ENCODE measurements at places on chromosomes 7 and 10.
A peak's percentile ranks its signal among the peaks of the same experiment; 100 is the strongest.

DNA sequence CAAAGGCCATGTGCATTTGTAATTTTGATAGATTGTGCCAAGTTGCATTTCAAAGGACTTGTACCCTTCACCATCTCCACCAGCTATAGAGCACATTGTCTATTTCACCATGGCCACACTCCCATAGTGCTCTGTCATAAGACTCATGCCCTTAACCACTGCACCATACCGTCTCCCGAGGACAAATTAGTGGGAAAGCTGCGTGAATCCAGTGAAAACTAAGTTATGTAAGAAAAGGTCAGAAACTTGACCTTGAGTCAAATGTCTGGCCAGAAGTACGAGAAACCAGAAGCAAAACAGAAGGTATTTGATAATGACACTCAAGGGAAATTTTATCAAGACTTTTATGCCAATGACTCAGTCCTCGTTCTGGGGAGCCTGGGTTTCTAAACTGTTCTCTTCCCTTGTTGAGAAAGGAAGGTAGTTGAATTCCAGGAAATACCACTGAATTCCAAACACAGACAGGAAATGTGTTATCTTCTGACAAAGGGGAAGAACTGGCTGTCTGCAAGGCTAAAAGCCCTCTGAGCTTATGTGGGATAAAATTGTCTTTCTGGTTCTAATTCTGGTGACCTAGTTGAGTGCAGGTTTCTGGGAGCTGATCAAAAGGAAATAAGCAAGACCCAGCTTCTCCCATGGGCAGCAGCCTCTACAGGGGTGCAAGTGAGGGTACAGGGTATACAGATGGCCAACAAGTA is 49.7 kb downstream of the CDK1 start:
- DNase-seq = peak; percentile 42

DNA sequence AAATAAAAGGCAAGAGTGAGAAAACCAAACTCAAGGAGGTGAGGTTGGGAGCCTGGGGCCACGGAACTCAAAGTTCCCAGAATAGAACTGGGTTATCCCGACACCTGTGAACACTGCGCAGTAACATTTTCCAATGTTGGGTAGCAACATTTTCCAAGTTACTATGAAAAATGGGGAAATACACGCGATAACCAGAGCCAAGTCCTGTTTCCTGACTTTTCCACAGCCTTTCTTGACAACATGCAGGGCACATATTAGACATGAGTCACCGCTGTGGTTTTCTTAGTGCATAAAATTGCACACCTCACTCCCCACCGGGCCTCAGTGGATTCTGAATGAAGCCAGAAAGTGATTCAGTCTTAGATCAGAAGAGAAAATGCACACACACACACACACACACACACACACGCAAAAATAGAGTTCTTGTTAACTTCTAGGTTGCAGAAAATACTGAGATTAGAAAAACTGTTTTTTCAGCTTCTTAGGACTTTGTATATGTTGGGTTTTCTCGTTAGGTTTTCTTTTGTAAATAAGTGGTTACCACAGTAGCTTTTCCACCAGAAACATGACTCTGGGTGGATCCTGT is 70.0 kb downstream of the CAMK1D start:
- DNase-seq = peak; percentile 91

DNA sequence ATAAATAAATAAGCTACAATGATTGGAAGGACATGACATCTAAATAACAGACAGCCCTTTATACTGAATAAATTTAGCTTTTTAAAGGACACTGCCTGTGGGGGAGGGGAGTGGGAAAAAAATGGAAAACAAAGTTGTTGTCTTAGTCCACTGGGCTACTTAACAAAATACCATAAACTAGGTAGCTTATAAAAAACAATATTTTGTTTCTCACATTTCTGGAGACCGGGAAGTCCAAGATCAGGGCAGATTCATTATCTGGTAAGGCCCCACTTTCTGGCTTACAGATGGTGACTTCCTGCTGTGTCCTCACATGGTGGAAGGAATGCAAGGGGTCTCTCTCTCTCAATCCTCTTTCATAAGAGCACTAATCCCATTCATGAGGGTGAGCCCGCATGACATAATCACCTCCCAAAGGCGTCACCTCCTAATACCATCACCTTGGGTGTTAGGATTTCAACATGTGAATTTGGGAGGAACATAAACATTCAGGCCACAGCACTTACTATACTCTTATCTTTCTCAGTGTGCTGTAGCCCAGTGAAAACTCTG is 43.0 kb downstream of the DNAJC12 start:
- no peak for DNase-seq

- DNase-seq = no peak
Observed at GRCh38 chr10:72736828-72737220, 44.9 kb downstream of the MCU start.

DNA sequence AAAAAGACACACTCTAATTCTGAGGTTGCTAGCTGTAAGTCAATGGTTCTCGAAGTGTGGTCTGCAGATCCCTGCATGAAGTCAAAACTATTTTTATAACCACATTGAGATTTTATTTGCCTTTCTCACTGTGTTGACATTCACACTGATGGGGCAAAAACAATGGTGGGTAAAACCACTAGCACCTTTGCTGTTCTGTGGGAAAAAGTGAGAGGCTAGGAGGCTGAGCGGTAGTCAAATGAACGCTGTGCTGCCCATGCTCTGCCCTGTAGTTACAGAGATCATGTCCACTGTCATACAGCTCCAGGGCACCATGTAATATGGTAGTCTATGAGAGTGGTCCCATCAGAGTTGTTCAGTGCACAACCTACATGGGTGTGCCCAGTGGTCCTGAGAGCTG is 21.6 kb upstream of the PDCD4 start:
- no peak for DNase-seq

- no peak for DNase-seq
Observed at GRCh38 chr10:132173185-132173584, 13.6 kb upstream of the DPYSL4 start.

GRCh38 chr7:50436133-50436806 is 13.9 kb downstream of the FIGNL1 start:
- DNase-seq = peak; percentile 76

DNA sequence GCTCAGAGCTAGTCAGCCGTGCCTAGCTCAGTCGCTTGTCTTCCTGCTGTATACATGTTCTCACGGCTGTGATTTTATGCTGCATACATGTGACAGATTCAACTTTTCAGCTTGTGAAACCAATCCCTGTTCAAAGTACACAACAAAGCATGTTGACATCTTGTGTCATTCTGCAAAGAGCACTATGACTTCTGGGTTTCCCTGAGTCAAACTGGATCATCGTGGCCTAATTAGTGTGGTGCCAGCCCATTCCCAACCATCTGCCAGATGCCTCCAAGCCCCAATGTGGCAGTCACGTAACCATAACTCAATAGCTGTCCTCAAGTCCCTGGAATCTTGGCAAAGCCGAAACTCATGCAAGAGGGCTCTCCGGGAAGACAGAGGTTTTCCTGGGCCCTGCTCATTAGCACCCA is 144.8 kb downstream of the MYOF start:
- DNase-seq = no peak

GRCh38 chr7:106071999-106072714 is 40.0 kb downstream of the SYPL1 start:
- peak; percentile 53 for DNase-seq

DNA sequence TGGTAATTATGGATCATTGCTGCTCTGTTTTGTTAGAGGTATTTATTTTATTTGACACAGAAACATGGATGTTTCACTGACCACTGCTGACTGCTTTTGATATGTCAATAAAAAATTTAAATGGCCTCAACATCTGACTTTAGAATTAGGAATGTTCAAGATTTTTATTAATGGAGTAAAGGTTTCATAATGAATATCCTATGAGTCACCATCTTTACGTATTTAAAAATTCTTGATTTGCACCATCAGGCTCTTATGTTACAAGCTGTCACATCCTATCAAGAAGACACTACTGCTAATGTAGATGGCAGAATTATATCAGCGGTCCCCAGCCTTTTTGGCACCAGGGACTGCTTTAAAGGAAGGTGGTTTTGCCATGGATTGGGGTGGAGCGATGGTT is 578.7 kb upstream of the NRP1 start:
- DNase-seq = peak; percentile 29

GRCh38 chr7:33905389-33906032 is at the start of gene BMPER:
Gene BMPER (plus strand): TSS chr7:33905539. CDS start chr7:33905614, 75 bp downstream.
- DNase-seq = no peak

GRCh38 chr7:83517035-83517700 is 131.8 kb downstream of the SEMA3E start:
- no peak for DNase-seq

- no peak for DNase-seq
Observed at GRCh38 chr7:38177621-38178003, 433 bp upstream of the STARD3NL start.

GRCh38 chr7:11707606-11708193 is 124.3 kb downstream of the THSD7A start:
- DNase-seq = no peak

GRCh38 chr10:120979435-120980278 is 128.5 kb downstream of the WDR11 start:
- no peak for DNase-seq

DNA sequence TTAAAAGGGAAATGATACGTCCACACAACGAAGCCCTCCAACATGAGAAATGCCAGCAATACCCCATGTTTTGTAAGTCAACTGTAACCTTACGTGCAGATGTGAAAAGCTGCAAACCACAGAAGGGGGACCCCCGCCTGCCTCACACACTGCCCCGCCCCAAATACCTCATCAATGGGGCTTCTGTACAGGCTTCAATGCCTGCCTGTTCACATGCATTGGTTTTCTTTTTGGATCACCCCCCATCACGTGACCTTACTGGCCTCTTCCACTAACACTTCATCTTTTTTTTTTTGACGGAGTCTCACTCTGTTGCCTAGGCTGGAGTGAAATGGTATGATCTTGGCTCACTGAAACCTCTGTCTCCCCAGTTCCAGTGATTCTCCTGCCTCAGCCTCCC is 224.0 kb downstream of the TNS3 start:
- DNase-seq = no peak

- DNase-seq = no peak
Observed at GRCh38 chr7:131145770-131146169, 181.9 kb upstream of the MKLN1 start.

GRCh38 chr10:34520510-34520909 is 294.6 kb downstream of the PARD3 start:
- no peak for DNase-seq

Measured in MCF 10A (cell line).